ENCODE measurements at places on chromosomes 4 and X.

DNA sequence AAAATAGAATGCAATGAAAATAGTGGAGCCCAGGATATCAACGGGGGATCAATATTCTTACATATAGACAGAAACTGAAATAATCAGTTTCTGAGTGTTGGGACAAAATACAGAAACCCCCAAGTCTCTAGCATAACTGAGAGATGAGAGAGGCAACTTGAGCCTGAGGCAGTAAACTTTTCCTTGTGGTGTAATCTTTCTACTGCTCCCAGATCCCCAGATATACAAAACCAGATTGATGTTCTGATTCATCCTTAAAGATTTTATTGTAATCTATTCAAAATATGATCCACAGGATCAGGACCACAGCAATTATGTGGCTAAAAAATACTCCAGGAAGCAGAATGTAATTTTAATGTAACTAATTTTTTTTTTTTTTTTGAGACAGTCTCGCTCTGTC, 2282.6 kb downstream of the ARAP2 start:
- no peak for DNase-seq

GRCh38 chr4:140743194-140743931, 12.8 kb downstream of the TBC1D9 start:
- no peak for DNase-seq

GRCh38 chr4:91111556-91111955, 984.4 kb downstream of the CCSER1 start:
- no peak for DNase-seq

DNA sequence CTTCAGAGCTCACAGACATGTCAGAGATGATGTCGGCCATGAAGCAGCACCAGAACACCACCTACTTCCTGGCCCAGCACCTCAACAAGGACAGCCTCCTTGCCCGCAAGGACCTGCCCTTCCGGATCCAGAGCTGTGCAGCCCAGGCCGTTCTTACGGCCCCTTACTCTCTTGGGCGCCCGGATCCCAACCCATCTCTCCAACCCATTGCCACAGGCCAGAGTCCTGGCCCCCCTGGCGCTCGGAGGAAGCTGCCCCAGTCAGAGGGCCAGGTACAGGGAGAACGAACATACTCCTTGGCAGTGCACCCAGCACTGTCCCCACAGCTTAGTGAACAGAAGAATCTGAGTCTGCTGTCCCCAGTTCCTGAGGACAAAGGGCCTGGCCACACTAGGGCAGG, 27.9 kb upstream of the PRPS1 start:
- no peak for DNase-seq

GRCh38 chrX:153775293-153776119, 5.3 kb upstream of the SRPK3 start:
- no peak for DNase-seq

- no peak for DNase-seq
These were observed 41.7 kb downstream of the PRPS1 start for GRCh38 chrX:107669885-107670628.

GRCh38 chrX:150844016-150844415, 54.5 kb downstream of the CD99L2 start:
- no peak for DNase-seq
